RPMI7951 (cell line): ENCODE measurements at places on chromosomes 13 and 19.

- peak; percentile 65 for DNase-seq
Observed at GRCh38 chr13:34412817-34413375, 529.2 kb upstream of the NBEA start.

GRCh38 chr13:33145667-33146066 lies 129.4 kb downstream of the KL start:
- no peak for DNase-seq

DNA sequence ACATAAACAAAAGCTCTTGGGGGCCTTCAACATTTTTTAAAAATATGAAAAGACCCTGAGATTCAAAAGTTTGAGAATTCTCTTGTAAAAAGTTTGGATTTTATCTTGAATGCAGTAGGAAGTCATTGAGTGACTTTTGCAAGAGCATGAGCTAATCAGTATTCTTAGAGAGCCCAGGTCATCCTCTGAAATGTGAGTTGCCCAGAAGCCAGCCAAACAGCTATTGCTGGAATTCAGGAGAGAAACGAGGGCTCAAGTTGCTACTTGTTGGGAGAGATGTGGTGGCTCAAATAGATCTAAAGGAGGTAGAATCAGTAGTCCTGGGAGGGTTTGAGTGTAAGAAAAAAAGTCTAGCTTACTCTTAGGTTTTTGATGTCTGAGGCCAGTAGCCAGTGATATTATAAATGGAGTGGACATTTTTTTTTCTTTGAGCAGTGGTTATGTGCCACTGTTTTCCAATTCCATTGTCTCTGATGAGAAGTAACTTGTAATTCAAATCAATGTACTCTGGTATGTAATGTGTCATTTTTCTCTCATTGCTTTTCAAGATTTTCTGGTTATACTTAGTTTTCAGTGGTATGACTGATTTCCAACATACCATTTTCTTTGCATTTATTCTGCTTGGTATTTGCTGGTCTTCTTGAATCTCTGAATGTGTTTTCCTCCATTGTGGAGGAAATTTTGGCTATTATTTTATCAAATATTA lies 30.7 kb downstream of the LMO7 start:
- peak; percentile 9 for DNase-seq

GRCh38 chr19:5309438-5310204 lies 31.0 kb downstream of the PTPRS start:
- no peak for DNase-seq

- DNase-seq: no peak
Observed at GRCh38 chr13:77719128-77719527, 21.6 kb downstream of the SLAIN1 start.

DNA sequence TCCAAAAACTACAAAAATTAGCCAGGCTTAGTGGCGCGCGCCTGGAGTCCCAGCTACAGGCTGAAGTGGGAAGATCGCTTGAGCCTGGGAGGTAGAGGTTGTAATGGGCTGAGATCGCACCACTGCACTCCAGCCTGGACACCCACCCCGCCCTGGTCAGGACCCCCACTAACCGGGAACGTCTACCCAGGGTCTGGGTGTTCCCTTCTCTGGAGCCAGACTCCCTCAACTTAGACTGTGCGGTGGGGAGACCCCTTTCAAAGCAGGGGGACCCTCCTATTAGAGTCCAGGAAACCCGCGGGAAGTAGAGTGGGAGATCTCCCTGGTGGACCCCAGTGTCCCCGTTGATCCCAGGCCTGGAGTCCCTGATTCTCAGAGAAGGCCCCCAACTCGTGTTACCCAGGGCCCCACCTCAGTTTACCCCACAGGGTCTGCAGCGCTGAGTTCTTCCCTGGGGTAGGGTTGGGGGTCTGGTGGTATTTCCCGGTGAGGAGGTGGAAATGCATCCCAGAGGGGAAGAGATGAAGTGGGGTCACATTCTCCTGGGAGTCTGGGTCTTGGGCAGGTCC lies 6.1 kb upstream of the ARRDC2 start:
- DNase-seq: no peak
